ENCODE measurements at places on chromosomes 5 and 9. TPM values are rescaled to one million over a fixed set of nuclear protein-coding genes. Genes with fewer than 3 reads are reported as not detected.

- DNase-seq = no peak
Observed at GRCh38 chr5:96220610-96221390, 212.2 kb downstream of the PCSK1 start.

GRCh38 chr5:56822981-56823380 lies 7.6 kb downstream of the MAP3K1 start:
- no peak for DNase-seq

CCDC171 gene
- total RNA-seq = 4.5 TPM

DNA sequence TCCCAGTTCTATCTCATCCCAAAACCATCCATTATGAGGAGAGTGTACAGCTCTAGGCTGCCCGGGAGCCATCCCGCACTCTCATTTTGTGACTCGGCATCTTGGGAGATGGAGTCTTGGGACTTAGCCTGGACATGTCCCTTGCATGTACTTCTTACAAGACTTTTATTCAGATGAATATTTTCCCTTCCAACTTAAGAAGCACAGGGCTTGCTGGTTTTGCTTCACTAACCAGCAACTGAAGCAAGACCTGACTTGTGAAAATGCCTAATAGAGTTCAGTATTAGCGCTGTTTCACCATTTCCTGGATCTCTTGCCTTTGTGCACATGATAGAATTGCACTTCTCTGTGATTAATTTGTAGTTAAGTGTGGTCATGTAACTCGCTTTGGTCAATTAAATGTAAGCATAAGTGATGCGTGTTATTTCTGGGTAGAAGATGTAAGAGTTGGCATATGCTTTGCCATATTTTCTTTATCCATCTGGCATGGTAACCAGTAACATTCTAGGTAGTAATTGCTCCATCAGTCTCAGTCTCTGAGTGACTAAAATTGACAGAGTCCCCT lies 55.8 kb downstream of the PDCD1LG2 start:
- no peak for DNase-seq

DNA sequence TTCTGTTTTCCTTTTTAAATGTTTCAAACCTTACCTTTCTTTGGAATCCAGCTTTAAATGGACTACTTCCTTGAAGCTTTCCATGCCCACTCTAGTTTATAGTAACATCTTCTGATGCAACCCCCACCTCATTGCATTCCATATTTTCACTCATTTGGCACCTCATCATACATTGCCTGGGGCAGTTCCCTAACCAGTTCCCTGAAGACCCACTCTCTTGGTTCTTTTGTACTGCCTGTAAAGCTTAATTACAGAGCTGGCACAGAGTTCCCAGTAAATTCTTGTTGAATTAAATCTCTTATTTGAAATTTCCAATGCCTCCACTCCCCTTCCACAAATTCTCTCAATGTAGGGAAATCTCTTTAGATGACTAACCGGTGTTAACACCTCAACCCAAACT lies 257.2 kb downstream of the ARRDC3 start:
- no peak for DNase-seq

DNA sequence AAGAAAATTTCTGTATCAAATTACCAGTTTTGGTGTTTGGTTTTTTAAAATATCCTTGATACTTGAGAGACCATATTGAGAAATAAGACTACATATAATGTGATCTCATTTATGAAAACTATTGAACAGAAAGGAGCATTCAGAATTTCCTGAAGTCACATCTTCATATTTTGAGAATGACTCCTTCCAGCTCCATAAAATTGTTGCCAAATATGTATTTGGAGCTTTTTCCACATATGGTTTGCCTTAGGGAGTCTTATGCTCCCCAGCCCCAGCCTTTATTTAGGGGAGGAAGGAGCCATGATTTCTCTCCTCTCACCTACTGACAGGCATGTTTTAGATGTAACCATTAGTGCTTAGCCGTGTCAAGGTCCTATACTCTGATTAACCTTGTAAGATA lies 51.1 kb downstream of the GCNT1 start:
- no peak for DNase-seq

BAG1 gene
- total RNA-seq = 139 TPM

GLIPR2 gene
- 16.3 TPM for total RNA-seq

DNA sequence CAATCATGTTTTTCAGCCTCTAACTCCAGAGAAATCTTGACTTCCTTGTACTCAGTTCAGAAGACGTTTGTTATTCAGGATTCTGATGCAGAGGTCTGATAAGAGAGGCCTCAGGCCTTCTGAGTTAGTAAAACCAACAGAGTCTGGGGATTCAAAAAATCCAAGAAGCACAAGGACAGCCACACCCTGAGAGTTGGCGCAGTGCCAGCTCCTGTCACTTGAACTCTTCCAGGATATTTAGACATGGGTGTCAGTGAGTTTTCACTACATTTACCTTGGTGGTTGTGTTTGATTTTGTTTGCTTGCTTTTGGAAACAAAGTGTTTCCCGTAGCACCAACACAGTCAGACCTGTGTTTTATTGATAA lies 41.6 kb upstream of the PDE8B start:
- peak; percentile 70 for DNase-seq

DNA sequence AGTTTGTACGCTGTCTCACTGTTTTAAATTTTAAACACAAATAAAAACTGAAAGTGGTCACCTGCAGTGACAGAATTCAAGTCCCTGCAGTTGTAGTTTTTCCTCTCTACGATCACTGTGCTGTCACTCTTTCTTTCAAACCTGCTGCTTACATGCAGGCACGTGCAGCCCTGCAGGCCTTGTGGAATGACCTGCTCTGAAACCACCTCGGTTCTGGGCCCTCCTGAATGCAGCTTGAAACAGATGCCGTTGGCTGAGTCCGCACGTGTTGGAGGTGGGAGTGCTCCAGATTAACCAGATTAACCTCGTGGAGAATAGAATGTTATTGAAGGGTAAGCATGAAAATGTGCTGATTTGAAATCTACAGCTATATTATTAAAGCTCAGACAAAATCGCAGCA lies 126.0 kb upstream of the ERCC6L2 start:
- DNase-seq = no peak

TRIM36 gene
- total RNA-seq = 0.62 TPM

DNA sequence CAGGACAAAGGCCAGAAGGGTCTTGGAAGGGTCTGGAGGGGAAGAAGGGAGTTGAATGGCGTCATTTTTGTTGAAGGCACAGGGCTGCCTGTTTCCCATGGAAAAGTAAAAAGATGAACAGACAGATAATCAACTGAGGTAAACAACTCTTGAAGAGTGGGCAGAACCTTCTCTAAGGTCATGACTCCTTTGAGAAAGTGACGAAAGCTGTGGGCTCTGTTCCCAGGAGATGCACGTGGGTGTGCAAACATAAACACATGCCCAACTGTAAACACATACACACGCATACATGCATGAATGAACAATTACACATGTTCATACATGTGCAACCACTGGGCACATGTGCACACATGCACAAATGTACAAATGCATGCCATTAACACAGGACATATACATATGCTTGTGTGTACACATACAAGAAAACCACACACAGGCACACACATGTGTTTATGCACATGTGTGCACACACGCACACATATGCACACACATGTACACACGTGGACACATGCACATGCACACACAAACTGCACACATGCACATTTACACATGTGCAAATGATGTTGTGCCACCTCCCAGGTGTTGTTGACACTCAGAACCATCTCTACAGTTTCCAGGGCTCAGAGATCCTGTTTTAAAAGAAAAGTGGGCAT lies 143.3 kb downstream of the GADD45G start:
- DNase-seq = no peak

OSTF1 gene
- total RNA-seq = 49.7 TPM

DNA sequence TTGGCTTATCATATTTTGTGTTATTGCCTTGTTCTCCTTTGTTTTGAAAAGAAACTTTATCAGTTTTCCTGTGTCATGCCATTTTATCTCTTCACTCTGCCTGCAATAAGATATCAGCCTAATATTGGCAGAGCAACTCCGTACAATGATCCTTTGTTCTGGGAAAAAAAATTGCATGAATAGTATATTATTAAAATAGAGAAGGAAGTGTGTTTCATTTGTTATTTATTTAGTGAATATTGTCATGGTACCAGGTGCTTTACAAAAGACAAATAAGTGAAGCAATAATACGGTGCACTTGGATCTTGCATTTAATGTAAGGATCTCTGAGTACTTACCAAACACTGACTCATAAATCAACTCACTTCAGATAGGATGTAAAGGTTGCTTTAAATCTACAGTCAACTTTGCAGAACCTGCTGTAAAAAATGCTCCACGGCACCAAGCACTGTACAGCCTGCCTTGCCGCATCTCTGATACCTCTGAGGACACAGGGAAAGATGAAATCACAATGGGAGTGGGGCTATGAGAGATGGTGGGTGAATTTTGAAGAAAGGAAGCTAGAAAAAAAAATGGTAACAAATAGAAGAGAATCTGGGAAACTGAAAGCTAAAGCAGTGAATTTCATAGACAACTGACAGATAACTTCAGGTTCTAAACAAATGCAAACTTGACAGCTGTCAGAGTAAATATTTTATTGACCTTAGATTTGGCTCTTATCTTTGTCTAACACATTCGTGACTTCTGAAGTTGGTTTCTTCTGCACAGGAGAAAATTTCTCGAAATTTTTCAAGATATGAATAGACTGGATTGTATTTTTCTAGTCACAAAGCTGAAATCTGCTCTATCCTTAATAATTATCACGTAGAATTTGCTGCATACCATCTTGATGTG lies 232.1 kb downstream of the ENC1 start:
- DNase-seq = no peak
